ENCODE measurements at places on chromosomes 1 and 21.

DNA sequence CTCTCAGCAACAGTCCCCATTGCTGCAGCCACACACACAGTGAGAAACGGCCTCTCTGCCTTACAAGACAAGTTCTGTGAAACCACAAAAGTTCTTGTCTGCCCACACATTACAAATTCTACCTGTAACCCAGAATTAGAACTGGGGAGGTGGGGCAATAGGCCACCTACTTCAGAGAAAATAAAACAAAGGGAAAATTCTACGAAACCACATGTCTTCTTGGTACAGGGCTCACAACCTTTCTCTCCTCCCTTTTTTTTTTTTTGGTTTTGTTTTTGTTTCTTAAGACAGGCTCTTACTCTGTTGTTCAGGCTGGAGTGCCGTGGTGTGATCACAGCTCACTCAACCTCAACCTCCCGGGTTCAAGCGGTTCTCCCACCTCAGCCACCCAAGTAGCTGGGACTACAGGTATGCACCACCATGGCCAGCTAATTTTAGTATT lies 30.2 kb downstream of the LPAR3 start:
- H3K4me3 ChIP-seq, result no peak overlapping the region
- no peaks in the 10 kb centered on the region for H3K27me3 ChIP-seq
- no peak for DNase-seq
- no peaks in the 10 kb centered on the region for H3K4me1 ChIP-seq

DNA sequence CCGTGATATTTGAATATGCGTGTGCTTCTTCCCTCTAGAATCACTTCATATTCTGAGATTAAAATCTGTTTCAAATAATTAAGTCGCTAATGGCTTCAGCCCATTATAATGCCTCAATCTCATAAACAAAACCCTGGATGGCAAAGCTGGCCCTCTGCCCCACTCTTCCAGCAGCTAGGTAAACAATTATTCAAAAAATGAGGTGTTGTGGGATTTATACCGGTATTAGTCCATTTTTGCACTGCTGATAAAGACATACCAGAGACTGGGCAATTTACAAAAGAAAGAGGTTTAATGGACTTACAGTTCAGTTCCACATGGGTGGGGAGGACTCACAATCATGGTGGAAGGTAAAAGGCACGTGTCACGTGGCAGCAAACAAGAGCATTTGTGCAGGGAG lies 510.4 kb upstream of the ADGRL2 start:
- H3K4me1 ChIP-seq, result no peaks in the 10 kb centered on the region
- no peak for DNase-seq
- no peak overlapping the region for H3K27ac ChIP-seq
- H3K4me3 ChIP-seq, result no peak overlapping the region
- no peaks in the 10 kb centered on the region for H3K36me3 ChIP-seq

GRCh38 chr1:115170377-115170776 lies 81.1 kb upstream of the TSPAN2 start:
- H3K27ac ChIP-seq, result peak overlapping the region; percentile 98
- H3K4me3 ChIP-seq, result no peak overlapping the region
- DNase-seq, result no peak
- no peaks in the 10 kb centered on the region for H3K36me3 ChIP-seq
- peaks cover 38% of the 10 kb centered on the region for H3K4me1 ChIP-seq

- no peak overlapping the region for H3K4me3 ChIP-seq
- H3K36me3 ChIP-seq, result no peaks in the 10 kb centered on the region
- no peaks in the 10 kb centered on the region for H3K27me3 ChIP-seq
- H3K4me1 ChIP-seq, result peaks cover 20% of the 10 kb centered on the region
- H3K27ac ChIP-seq, result peak overlapping the region; percentile 80
- DNase-seq, result no peak
Observed at GRCh38 chr21:39022035-39022434, 161.2 kb downstream of the PSMG1 start.

DNA sequence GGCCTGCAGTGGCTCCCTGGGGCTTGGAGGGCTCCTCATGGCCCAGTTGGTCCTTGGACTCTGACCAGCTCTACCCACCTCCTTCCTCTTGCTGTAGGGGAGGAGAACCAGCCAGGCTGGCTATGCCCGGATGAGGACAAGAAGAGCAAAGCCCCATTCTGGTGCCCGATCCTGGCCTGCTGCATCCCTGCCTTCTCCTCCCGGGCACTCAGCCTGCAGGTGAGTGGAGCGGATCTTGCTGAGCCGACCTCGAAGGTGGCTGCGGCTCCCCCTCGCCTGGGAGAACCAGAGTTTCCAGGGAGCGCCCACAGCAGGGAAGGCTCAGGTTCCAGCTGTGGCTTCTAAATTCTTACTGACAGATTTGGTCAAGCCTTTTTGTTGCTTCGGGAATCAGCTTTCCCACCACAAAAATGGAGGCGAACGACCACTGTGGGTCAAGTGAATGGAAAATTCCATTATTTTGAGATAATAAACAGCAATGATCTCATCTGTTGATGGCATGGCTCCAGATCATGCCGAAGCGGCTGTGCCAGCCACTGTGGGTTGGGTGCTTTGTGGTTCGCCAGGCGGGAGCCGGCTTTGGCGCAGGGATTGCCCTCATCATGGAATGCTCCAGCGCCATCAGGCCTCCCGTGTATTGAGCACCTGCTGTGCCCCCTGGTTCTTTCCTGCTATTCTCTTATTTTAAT lies 106.5 kb upstream of the ACTL8 start:
- H3K27me3 ChIP-seq, result no peaks in the 10 kb centered on the region
- no peak for DNase-seq
- H3K27ac ChIP-seq, result no peak overlapping the region
- no peak overlapping the region for H3K4me3 ChIP-seq
- H3K36me3 ChIP-seq, result no peaks in the 10 kb centered on the region
- no peaks in the 10 kb centered on the region for H3K4me1 ChIP-seq

GRCh38 chr1:71630073-71630472 lies 549.2 kb upstream of the ZRANB2 start:
- no peaks in the 10 kb centered on the region for H3K27me3 ChIP-seq
- no peak overlapping the region for H3K27ac ChIP-seq
- no peak for DNase-seq
- no peak overlapping the region for H3K4me3 ChIP-seq
- H3K36me3 ChIP-seq, result no peaks in the 10 kb centered on the region

GRCh38 chr1:186834399-186834958 lies 5.7 kb downstream of the PLA2G4A start:
- peaks cover 5% of the 10 kb centered on the region for H3K4me1 ChIP-seq
- no peak overlapping the region for H3K4me3 ChIP-seq

DNA sequence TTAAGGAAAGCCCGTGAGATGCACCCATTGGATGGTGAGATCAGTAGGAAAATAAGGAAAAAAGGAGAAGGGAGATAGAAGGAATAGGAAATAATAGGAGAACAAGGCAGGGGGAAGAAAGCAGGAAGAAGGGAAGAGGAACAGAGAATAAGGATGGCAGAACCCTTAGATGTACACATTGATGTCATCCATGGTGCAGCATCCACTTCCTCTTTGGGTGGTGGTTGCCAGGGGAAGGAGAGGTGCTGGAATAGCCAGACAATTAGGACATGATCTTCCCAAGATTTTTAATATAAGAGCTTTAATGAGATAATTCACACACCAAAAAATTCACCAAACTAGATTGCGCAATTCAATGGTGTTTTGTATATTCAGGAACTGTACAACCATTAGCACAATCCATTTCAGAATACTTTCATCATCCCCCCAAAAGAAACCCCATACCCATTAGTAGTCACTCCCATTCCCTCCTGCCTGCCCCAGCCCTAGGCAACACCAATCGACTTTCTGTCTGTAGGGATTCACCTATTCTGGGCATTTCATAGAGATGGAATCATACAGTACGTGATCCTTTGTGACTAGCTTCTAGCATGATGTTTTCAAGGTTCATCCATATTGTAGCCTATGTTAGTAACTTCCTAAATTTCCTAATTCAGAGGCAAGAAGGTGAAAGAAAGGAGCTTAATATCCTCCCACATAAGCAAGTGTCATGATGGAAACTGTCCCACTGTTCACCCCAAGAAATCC lies 121.4 kb downstream of the PLXNA2 start:
- no peak for DNase-seq
- no peaks in the 10 kb centered on the region for H3K4me1 ChIP-seq
- H3K27ac ChIP-seq, result no peak overlapping the region
- H3K27me3 ChIP-seq, result no peaks in the 10 kb centered on the region
- H3K4me3 ChIP-seq, result no peak overlapping the region

DNA sequence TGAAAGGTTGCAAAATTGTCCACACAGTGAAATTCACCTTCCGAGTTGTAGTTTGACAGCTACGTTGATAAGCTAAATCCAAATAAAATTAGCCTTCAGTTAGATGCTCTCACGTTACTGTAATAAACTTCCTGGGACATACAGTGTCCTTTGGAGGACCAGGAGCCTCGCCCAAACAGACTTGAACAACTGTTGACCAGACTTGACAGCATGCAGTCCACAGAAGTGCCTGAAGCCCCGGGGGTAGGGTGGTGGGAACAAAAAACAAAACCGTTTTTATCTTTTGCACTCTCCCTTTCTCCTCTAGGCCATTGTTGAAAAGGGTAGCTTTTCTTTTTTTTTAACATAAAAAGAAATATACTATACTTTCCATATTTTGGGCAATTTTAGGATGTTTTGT lies 172.8 kb upstream of the SAMSN1 start:
- H3K27me3 ChIP-seq, result no peaks in the 10 kb centered on the region
- DNase-seq, result no peak
- H3K4me1 ChIP-seq, result no peaks in the 10 kb centered on the region
- H3K4me3 ChIP-seq, result no peak overlapping the region

- peaks cover 18% of the 10 kb centered on the region for H3K36me3 ChIP-seq
- no peaks in the 10 kb centered on the region for H3K27me3 ChIP-seq
- DNase-seq, result no peak
- no peak overlapping the region for H3K27ac ChIP-seq
- H3K4me1 ChIP-seq, result no peaks in the 10 kb centered on the region
- no peak overlapping the region for H3K4me3 ChIP-seq
Observed at GRCh38 chr1:156522443-156522970, 21.9 kb upstream of the MEF2D start.

DNA sequence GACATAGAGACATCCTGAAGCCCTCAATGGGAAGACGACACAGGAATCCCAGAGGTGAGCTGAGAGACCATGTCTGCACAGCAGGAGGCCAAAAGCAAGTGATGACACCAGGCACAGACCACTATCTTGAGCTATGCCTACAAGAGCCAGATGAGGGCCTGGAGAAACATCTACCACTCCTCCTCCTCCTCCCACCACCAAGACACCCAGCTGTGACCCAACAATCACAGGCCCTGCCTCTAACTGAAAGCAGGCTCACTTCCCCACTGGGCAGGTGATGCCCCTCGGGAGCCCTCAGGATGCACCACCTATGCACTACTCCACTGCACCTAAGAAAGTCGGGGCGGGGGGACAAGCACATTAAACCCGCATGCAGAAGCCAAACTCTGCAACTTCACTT lies 16.5 kb downstream of the TADA1 start:
- H3K27me3 ChIP-seq, result no peaks in the 10 kb centered on the region
- H3K27ac ChIP-seq, result no peak overlapping the region
- no peak overlapping the region for H3K4me3 ChIP-seq
- no peak for DNase-seq
- H3K4me1 ChIP-seq, result no peaks in the 10 kb centered on the region
- H3K36me3 ChIP-seq, result peaks cover 96% of the 10 kb centered on the region

- no peak overlapping the region for H3K4me3 ChIP-seq
- H3K36me3 ChIP-seq, result no peaks in the 10 kb centered on the region
- H3K4me1 ChIP-seq, result peaks cover 13% of the 10 kb centered on the region
Observed at GRCh38 chr1:230307213-230307612, 118.9 kb downstream of the PGBD5 start.

DNA sequence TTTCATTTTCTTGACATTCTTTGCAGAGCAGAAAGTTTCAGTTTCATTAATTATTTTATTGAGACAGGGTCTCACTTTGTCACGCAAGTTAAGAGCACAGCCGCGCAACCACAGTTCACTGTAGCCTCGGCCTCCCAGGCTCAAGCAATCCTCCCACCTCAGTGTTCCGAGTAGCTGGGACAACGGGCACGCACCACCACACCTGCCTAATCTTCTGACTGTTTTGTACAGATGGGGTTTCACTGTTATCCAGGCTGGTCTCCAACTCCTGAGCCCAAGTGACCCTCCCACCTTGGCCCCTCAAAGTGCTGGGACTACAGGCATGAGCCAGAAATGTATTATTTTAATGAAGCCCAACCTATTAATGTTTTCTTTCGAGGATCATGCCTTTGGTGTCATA lies 3.0 kb upstream of the SPATC1L start:
- DNase-seq, result no peak
- H3K4me3 ChIP-seq, result no peak overlapping the region
- peaks cover 35% of the 10 kb centered on the region for H3K36me3 ChIP-seq
- H3K4me1 ChIP-seq, result peaks cover 18% of the 10 kb centered on the region
- no peak overlapping the region for H3K27ac ChIP-seq
- H3K27me3 ChIP-seq, result no peaks in the 10 kb centered on the region

GRCh38 chr1:211811848-211812247 lies 18.7 kb downstream of the LPGAT1 start:
- no peaks in the 10 kb centered on the region for H3K4me1 ChIP-seq
- H3K4me3 ChIP-seq, result no peak overlapping the region
- DNase-seq, result no peak
- no peaks in the 10 kb centered on the region for H3K36me3 ChIP-seq

Data from RWPE2 (cell line).